ENCODE measurements at places on chromosomes 16 and 17.

GRCh38 chr17:17377071-17377967, 74.1 kb downstream of the NT5M start:
- DNase-seq, result no peak

GRCh38 chr17:2264067-2264860, 39.3 kb downstream of the SMG6 start:
- DNase-seq, result no peak

- DNase-seq, result no peak
Measured at GRCh38 chr17:41467561-41467960, 375 bp upstream of the KRT32 start.

DNA sequence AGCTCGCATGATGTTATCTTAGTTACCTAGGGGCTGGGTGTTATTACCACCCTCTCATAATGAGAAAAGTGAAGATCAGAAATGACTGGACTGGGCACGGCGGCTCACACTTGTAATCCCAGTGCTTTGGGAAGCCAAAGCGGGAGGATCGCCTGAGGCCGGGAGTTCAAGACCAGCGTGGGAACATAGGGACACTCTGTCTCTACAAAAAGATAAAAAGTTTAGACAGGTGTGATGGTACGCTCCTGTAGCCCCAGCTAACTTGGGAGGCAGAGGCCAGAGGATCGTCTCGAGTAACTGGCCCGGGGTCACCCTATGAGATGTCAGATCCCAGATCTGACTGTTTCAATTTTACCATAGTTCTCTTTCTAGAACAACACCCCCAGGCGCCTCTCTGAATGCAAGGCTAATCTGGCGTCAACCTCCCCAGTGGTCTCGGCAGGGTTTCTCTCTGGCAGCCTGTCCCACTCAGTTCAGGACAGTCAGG, 1.9 kb upstream of the CCDC102A start:
- no peak for DNase-seq

DNA sequence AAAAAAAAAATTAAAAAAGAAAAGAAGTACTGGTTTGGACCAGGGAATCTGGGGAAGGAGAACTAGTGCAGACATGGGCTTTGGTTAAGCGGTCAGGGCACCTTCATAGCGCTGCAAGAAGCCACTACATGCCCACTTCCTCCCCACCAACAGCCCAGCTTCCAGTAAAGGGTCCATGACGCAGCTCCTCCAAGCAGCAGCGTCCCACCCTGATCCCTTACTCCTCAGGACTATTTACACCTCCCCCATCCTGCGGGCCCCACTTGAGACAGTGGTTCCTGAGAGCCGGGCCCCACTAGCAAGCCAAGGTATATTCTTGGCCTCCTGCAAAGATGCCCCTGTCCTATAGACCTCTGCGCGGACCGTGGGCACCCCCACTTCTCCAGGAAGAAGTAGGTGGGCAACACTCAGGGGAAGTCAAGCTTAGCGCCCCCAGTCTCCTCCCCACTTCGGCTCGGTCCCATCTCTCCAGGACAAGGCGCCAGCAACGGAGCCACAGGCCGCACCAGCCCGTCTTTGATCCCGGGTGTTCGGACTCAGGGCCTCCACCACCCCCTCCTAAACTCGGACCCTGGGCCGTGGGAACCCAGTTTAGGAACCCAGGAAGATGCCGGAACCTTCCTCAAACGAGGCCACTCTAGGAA, 913 bp upstream of the PRR14 start:
- peak; percentile 56 for DNase-seq
